ENCODE measurements at places on chromosomes 4 and X.

DNA sequence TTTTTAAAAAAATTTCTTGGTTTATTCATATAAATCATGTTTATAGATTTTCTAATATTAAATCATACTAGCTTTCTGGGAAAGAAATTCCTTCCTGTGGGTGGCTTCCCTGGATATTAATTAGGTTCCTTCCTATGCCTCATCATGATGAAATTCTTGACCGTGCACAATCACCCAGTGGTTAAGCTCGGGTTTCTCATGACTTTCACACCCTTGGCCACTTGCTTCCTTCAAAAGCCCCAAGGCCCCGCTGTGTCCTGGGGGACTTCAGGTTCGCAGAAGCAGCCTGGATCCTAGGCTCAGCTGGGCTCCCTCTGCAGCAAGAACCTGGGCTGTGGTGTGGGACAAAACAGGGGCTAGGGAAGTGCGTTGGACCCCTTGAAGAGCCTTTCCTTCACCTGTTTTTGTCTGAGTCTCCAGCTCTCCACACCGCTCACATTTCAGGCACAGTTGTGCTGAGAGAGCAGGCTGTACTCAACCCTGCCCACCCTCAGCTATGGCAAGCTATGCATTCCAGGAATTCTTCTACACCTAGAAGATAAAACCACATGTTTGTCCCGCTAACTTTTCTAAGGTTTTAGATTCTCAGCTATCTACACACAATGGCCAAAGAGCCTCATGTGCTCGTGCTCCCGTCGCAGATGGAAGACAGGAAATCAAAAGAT is 48.9 kb upstream of the TMSB15B start:
- DNase-seq, result peak; percentile 9

- DNase-seq, result peak; percentile 5
Observed at GRCh38 chrX:16920075-16920474, 26.4 kb upstream of the REPS2 start.

GRCh38 chr4:2534904-2535375 is 1.5 kb upstream of the FAM193A start:
- DNase-seq, result no peak

DNA sequence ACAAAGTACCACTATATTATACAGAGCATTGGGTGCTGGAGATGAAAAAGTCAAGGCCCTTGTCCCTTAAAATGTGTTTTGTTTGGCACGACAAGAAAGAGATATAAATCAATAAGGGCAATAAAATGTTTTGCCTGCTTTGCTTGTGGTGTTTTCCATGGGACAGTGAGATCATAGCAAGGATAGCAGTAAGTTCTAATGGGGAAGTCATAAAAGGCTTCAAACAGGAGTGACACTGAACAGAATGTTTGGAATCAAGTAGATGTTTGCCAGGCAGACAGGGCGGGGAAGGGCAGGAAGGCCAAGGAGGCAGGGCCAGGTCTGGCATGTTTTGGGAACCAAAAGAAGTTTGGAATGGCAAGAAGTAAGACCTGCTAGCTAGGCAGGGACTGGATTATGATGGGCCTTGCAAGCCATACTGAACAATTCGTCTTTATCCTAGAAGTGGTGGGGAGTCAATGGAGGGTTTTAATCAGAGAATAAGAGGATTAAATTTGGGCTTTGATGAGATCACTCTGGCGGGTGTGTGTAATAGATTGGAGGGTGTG is 16.4 kb downstream of the FGF2 start:
- DNase-seq, result no peak

DNA sequence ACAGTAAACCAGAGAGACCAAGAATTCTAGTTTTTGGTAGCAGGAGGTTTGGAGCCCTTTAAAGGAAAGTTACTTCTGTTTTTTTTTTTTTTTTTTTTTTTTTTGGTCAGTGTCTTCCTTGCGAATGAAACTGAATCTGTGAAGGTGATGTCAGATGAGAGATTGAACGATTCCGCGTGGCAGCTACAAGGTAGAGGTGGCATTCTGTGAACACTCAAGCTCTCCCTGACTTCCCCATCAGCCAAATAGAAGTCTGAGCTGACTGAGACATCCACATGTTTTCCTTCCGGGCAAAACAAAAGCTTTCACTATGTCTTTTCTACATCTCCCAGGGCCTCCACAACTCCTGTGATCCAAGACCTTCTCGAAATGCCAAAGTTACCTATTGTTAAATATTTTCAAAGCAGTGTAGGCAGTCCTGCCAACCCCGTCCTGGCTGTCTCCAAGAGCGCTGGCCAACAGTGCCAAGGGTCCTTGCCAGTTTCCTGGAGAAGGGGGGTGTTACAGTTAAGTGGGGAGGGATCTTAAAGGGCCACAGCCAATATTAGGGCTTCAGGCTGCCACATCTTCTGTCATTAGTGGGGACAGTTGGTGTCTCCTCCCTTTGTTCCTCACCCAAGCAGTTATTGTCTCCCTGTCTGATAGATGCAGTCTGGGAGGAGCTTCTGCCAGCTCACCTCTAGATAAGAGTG is 102.9 kb upstream of the SLC34A2 start:
- DNase-seq, result no peak

GRCh38 chrX:110569506-110569905 is 210.9 kb downstream of the RTL9 start:
- DNase-seq, result no peak

GRCh38 chrX:31580227-31580626 is 508.4 kb upstream of the FTHL17 start:
- DNase-seq, result no peak

- peak; percentile 3 for DNase-seq
Observed at GRCh38 chr4:184104419-184105101, 113.1 kb downstream of the ENPP6 start.

- DNase-seq, result no peak
Observed at GRCh38 chr4:109588176-109588575, 28.1 kb downstream of the MCUB start.

GRCh38 chrX:25507801-25508200 is 492.0 kb upstream of the ARX start:
- DNase-seq, result no peak

DNA sequence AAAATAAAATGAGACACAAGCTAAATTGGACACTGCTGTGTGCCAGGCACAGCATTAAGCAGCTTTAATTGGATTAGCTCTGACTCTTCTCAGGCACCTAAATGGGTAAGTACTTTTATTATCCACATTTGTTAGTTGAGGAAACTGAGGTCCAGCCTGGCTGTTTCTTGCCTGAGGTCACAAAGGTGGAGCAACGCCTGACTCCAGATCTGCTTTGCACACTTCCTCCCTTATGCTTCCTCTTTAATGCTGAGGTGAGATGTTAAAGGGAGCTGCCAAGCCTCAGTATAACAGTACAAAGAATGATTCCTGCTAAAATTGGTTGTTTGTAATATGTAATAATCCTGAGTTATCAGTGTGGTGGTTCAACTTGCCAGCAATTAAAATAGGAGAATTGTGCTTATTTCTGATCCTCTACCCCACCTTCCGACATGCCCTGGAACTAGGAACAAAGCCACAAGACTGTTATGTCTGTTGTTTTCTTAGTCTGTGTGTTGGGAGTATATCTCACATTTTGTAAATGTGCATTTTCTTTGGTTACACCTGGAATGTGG is 74.4 kb downstream of the AFF1 start:
- DNase-seq, result no peak

GRCh38 chrX:19070555-19070994 is 51.7 kb downstream of the ADGRG2 start:
- DNase-seq, result no peak

DNA sequence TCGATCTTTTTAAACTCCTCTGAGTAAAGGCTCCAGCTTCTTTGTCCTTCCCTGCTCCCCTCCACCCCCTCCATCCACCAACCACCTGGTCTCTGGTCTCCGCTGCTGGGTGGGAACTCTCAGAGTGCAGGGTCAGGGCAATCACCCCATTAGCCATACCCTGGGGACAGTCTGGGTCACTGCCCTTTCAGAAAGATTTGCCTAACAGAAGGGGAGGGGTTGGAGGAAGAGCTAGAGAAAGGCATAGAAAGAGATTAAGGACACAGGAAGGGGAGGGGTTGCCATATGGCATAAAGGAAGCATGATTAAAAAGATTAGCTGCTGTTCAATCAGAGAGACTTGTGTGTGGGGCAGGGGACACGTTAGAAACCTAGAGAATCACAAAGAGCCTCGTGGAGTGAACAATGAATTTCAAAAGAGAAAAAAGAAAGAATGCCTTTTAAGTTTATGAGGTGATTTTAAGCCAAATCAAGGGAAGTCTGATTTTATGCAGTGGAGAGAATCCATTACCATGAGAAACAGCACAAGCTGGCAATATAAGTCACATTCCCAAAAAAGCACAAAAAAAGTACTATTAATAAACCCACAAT is 115.5 kb upstream of the ACSL4 start:
- DNase-seq, result no peak

- peak; percentile 57 for DNase-seq
Observed at GRCh38 chr4:6523251-6523650, 50.8 kb upstream of the PPP2R2C start.

- DNase-seq, result peak; percentile 64
Observed at GRCh38 chr4:150518559-150518958, 63.4 kb upstream of the MAB21L2 start.

- no peak for DNase-seq
Observed at GRCh38 chr4:152348670-152349069, 187.2 kb downstream of the FBXW7 start.

GRCh38 chr4:24892778-24893177 is 20.1 kb downstream of the CCDC149 start:
- no peak for DNase-seq

DNA sequence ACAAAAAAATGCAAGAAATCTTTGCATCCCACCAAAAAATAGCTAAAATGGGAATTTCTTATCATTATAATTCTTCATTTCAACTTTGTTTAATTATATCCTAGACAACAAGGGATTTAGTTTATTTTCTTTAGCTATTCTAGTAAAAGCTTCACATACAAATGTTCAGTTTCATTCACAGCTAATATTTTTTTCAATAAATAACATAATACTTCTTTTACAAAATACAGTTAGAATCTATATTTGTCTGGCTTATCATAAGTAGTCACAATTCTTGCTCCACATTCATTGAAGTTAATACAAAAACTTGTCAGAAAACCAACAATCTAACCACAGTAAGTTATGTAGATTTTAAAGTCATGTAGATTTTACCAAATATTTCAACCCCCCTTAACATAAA is 414.4 kb downstream of the FAT4 start:
- DNase-seq, result no peak

GRCh38 chr4:23234018-23234417 is 541.3 kb downstream of the GBA3 start:
- no peak for DNase-seq

- no peak for DNase-seq
Observed at GRCh38 chr4:73780243-73780642, 39.9 kb downstream of the CXCL8 start.

DNA sequence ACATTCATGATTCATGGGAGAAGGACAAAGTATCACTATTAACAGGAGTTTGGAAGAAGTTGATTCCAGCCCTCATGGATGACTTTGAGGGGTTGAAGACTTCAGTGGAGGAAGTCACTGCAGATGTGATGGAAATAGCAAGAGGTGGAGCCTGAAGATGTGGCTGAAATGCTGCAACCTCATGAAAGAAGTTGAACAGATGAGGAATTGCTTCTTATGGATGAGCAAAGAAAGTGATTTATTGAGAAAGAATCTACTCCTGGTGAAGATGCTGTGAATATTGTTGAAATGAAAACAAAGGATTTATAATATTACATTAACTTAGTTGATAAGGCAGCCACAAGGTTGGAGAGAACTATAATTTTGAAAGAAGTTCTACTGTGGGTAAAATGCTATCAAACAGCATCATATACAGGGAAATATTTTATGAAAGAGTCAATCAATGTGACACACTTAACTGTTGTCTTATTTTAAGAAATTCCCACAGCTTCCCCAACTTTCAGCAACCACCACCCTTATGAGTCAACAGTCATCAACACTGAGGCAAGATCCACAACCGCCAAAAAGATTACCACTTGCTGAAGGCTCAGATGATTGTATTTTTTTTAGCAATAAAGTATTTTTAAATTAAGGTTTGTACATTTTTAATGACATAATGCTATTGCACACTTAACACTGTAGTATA is 302.6 kb downstream of the CBLL2 start:
- peak; percentile 21 for DNase-seq

GRCh38 chrX:129786210-129786651 is 6.5 kb downstream of the SASH3 start:
- no peak for DNase-seq

GRCh38 chr4:156673483-156673882 is 298.1 kb downstream of the PDGFC start:
- peak; percentile 61 for DNase-seq

DNA sequence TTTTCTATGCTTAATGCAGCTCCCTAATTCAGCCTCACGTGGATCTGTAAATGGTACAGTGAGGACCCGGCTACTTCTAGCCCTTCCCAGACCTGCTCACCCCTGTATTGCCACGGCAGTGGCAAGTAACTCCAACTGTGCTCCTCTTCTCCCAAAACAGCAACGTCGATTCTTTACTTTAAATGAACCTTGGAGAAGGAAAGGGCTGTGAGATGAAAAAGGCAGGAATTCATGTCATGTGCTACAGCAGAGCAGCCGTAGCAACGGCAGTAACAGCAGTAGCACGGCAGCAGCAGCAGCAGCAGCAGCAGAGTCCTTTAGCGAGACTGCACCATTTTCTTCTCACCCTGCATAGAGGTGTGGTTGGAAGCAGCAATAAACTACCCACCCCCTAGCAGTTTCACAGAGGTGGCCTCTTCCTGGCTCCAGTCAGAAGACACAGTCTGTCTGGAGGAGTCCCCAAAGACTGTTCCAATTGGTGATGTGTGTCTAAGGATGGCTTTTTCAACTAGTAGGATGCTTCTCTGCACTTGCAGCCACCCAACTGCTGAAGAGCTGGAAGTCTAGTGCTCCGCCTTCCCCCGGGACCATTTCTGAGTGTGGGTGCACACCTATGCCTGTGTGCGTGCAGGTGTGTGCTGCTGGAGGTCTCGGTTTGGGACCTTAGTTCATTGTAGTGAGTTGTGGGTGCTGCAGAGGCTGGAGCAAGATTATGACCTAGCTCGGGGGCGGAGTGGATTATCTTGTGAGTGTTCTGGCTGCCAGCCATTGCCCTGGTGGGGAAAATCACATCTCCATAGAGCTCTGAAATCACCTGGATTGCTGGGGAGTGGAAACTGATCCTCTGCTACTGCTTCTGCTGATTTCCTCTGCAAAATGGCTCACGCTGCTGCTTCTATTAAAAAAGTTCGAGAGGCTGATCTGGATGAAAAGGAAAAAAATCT is 67.2 kb downstream of the ANK2 start:
- DNase-seq, result no peak

DNA sequence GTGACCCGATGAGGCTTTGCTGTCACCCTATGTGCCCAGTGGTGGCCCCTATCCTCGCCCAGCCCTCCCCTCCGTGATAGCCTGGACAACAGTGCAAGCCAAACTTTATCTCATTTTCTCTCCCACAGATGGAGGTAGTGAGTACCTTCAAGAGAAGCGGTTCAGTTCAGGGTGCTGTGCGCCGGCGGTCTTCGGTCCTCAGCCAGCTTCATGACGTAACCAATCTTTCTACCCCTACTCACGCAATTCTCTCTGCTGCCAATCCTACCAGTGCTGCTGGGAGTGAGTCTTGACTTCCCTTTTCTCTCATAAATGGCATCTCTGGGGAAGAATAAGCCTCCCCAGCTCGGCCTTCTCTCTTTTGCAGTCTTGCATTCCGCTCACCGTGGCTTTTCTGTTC is 29.5 kb downstream of the CCNQ start:
- no peak for DNase-seq

All from amniotic epithelial cell (primary cell).